Sigmoid colon (tissue), 7 donors: ENCODE measurements at places on chromosomes 2 and 18.

DNA sequence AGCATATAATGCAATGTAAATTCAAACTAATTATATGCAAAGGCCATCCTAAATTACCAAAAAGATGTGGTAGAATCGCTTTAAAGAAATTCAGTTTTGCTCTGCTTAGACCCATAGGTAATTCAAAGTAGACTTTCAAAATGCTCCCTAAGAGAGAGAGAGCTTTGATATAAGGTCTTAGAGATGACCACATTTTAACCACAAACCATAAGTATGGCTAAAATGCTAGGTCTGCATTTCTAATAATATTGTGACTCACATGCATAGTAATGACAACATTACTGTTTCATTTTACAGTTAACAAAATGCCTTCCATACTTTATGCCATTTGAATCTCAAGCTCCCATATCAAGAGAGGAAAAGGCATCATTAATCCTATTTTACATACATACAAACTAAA, 144.5 kb downstream of the RAD51AP2 start:
- DNase-seq: no peak

- DNase-seq: no peak
These were observed 85.7 kb upstream of the UNC80 start for GRCh38 chr2:209685963-209686362.

GRCh38 chr18:36296650-36297416, 680 bp upstream of the FHOD3 start:
- DNase-seq: peak; percentile 78

DNA sequence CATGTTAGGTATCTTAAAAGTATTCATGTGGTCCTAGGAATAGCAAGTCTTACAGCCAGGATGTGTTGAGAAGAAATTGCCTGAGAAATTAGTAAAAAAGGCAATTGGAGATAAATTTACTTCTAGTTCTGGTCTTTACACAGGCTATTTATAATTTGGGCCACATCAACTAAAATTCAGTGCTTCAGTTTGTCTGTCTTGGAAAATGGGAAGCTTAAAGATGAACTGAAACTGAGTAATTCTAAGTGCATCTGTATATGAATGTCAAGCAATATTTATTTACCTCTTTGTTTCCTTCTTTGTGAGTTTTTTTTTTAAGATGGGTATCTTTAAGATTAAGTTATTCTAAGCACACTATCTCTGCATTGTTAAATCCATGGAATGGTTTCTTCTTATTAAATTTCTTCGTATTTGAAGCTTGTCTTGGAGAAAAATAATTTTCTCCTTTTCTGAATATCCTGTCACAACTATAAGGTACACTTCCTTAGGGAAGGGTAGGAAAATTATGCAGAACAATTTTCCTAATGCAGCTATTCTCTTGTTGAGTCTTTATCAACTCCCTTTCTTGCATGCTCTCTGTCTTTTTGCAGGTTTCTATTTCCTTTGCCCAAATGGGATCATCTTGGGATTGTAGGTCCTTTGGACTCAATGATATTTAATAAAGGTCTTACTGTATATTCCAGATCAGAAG, 39.7 kb upstream of the MMADHC start:
- DNase-seq: no peak

GRCh38 chr2:201344663-201345366, 12.3 kb downstream of the FLACC1 start:
- no peak for DNase-seq

DNA sequence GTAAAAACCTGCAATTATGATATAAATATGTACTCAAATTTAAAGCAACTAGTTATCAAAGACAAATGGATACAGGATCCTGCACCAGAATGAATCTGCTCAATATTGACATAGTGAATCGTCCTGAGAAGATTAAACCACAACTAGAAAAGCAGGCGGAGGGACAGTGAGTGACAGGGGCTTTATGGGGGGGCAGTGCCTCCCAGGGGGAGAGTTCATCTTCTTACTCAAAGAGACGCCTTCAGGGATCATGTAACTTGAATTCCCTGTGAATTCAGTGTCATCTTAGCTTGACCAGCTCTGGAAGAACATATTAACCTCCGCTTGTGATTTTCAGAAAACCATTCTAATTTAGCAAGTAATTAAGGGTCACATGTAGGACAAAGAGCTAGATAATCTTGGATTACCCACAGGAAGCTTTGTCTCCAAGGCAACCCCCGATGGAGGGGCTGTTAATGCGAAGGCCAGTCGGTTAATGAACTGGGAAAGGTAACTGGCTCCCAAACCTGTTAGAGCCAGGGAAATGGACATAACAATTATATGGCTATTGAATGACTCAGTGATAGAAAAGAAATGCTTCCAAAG, 17.4 kb upstream of the LMAN1 start:
- no peak for DNase-seq

DNA sequence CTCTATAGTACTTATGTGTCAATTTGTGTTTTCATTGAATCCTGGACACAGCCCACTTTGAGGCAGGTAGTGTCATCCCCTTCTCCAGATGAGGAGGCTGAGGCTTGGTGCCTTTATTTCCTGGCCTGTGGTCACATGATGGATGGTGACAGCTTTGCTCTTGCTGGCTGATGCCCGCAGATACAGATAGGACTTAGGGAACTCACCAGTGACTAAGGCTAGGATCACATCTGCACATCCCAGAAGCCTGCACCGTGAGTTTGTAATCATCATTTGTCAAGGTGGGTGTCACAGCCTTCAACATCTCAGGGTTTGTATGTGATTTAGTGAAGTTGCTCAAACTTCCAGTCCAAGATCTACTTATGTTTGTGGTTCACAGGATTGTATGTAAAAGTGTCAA, 295.1 kb upstream of the RAB12 start:
- no peak for DNase-seq

- no peak for DNase-seq
These were observed 24.5 kb downstream of the DARS1 start for GRCh38 chr2:135960656-135961551.

DNA sequence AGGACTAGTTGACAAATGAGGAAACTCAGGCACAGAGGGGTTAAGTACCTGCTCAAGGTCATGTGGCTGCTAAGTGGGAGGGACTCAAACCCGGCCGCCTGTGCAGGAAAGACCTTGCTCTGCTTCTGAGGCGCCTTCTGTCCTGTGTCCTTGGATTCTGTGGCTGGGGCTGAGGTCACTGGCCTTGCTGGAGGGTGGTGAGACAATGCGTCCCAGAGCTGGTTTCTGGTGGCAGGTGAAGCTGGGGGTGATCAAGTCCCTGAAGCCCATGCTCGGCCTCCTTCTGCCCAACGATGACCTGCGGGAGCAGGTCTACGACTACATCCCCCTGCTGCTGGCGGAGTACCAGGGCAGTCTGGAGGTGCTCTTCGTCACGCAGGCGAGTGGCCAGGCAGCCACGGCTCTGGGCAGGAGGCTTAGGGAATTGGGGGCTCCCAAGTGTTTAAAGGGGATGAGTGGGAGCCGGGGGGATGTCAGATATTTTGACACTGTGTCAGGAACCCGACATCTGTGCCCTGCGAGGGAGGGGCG, 16.1 kb downstream of the MROH2A start:
- no peak for DNase-seq

DNA sequence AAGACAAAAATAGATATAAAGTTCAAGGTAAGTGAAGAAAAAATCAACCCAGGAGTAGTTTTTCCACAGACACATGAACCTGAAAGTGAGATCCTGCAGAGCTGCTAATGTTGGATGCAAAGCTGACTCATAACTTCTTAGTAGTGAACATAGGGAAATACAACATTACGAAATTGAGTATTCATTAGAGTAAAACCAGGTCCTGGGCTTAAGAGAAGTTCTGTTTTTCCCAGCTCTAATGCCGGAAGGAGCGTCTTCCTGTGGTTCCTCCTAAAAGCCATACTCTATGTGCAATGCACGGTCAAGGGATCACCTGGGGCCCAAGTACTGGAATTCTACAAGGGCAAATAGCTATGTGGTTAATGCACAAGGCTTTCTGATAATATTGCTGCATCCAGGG, 141.7 kb downstream of the RBMS1 start:
- no peak for DNase-seq

DNA sequence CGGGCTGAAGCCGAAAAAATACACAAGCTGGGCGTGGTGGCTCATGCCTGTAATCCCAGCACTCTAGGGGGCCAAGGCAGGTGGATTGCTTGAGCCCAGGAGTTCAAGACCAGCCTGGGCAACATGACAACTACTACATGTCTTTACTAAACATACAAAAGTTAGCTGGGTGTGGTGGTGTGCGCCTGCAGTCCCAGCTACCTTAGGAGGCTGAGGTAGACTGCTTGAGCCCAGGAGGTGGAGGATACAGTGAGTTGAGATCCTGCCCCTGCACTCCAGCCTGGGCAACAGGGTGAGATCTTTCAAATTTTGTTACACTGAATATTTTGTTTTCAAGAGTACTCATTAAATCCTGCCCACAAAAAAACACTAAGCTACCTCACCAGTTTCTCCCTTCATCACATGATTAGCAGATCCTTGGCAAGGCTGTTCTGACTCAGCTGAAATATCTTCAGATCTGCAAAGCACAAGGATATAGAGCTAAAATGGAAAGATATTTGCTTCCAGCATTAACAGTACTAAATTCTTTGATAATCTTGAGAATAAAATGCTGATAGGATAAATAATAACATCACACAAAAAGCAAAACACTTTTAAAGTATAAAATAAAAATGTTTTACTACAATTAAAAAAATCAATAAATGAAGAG, 28.2 kb upstream of the MCM6 start:
- no peak for DNase-seq

GRCh38 chr2:40332191-40332826, 119.6 kb downstream of the SLC8A1 start:
- DNase-seq: no peak

DNA sequence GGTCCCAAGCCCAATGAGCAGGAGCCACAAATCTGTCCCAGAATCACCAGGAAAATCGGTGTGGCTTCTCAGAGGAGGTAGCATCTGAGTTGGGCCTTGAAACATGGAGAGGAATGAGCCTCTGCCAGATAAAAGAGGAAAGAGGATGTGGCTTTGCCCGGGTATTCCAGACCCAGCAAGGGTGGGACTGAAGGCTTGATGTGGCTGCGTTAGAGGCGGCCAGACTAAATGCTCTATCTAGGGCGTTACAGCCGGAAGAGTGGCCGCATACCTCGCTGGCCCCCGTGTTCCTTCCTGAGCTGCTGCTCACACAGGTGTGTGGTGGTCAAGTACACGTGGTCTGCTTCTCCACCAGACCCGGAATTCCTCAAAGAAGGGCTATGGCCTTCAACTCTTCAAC, 33.9 kb upstream of the POMC start:
- no peak for DNase-seq
